ENCODE measurements at places on chromosomes 1 and 21. TPM values are rescaled to one million over a fixed set of nuclear protein-coding genes. Genes with fewer than 3 reads are reported as not detected.
A peak's percentile ranks its signal among the peaks of the same experiment; 100 is the strongest.

Gene SRSF10
- 87.0 TPM for total RNA-seq

- no peak for DNase-seq
Observed at GRCh38 chr1:43077273-43077672, 94.8 kb downstream of the EBNA1BP2 start.

DNA sequence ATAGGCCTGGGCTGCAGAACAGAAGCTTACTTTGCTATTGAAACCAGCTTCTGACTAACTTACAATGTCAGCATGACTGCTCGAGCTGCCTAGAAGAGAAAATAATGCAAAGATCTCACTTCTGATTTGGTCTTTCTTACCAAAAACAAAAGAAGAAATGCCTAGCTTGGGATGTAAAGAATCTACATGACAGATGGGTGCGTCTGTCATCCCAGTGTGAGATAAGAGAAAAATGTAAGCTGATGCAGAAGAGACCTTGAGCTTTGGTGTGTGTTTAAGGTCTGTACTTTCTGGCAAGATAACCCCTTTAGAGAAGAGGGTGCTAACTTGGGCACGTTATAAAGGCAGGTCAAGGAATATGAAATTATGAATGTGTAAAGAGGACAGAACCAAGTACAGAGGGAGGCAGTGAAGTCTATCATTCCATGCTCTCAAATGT is 3.6 kb downstream of the FAM20B start:
- no peak for DNase-seq

DNA sequence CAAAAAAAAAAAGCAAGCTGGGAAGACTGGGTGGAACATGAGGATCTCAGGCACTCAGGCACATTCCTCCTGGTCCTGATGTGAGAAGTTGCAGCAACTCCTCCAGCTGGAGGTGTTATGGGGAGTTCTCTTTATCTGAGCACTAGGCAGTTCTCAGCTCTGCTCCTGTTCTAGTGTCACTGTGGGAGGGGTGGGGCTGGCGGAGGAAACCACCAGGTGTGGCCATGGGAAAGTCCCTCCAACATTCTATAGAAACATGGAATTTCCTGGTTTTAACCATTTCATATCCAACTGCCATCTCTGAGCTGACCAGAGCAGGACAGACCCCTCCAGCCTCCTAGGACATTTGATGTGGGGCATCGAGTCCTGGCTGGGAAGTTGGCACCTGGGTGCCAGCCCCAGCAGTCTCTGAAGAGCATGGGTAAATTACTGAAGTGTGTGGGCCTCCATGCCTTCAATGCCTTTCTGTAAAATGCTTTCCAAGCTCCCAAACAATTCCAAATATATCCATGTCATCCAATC is 804 bp upstream of the IKBKE start:
- no peak for DNase-seq

DNA sequence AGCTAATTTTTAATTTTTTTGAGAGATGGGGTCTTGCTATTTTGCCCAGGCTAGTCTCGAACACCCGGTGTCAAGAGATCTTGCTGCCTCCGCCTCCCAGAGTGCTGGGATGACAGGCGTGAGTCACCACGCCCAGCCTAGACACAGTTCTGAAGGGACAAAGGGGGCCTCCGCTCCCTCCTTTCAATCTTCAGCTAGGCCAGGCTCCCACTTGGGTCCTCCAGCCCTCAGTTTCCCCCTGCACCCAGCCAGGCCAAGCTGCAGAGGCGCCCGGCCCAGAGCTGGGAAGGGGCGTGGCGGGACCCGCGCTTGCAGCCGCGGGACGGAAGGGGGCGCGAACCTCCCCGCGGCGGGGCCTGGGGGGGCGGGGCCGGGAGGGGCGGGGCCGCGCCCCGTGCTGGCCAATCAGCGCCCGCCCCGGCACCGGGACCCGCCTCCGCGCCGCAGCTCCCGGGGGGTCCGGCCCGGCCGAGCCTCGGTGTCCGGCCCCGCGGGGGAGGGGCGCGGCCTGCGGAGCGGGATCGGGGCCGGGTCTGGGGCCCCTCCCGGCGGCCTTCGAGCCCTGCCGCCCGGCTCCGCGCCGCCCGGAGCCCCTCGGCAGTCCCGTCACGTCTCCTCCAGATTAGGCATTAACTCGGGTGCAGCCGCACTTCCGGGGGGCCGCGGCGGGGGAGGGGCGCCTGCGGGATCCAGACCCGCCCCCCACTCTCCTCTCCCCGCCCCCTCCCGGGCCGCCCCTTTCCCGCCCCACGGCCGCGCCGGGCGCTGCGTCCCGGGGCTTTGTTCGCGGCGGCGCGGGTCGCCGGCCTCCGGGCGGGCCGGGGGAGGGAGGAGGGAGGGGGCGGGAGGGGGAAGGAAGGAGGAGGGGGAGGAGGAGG is 559 bp upstream of the AGRN start:
- DNase-seq = peak; percentile 98

DNA sequence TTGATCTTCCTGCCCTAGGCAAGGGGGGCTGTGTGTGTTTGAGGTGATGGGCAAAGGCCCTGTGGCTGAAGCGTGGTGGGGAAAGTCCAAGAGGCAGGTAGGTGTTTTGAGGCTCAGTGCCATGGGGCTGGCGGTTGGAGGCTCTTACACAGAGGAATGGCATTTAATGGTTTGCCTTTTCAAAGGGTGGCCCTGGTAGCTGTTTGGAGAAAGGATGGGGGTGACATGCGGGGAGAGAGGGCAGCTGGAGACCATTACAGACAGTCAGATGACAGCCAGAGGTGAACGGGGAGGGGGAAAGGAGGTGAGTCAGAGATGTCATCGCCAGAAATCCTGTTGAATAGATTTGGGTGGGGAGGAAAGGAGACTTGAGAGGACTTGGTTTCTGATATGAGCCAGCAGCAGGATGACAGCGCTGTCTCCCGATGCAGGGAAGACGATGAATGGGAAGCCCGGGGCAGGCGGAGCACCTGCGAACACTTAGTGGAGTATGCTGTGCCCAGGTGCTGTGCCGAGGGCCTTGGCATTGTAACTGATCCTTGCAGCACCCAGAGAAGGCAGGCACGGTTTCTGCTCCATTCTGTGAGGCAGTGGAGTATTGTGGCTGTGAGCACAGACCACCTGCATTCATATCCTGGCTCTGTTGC is 56.3 kb downstream of the MAN1C1 start:
- DNase-seq = no peak

Gene S100A7A
- total RNA-seq = not detected

Gene RAB25
- total RNA-seq = not detected
